ENCODE measurements at places on chromosomes 3 and 15.

- no peak for ATAC-seq
Measured at GRCh38 chr15:43463507-43463906, 29.4 kb downstream of the TP53BP1 start.

GRCh38 chr15:93152360-93152759, 63.3 kb upstream of the RGMA start:
- ATAC-seq = no peak

DNA sequence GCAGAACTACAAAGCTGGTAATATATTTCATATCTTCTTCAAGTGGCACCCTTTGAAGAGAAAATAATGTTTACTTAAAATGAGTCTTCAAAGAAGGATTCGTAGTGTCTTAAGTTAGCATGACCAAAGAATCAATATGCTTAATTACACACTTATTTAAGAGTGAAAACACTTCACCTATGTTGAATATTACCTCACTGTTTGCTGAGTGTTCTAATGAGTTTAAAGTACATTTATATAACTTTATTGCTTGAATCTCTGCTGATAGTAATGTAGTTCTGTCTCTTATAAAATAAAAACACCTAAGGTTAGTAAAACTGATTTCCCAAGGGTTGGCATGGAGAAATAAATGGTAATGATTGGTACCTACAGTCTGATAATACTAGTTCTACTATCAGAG, 143.3 kb upstream of the SLC2A2 start:
- no peak for ATAC-seq

DNA sequence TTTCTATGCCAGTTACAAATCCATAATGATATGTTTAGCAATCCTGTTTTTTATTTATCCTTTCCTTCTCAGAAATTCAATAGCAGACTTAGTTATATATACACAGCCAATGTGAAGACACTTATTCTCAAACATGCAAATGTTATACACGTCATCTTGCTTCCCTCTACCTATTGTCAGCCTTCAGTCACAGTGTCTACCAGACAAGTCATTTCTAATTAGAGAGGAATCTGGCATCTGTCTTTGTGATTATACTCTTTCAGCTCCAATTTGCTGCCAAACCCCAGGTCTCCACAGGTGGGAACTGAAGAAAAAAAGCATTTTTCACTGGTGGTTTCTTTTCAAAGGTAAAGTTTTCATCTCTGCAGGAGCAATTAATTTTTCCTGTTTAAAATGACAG, 793.1 kb downstream of the AGBL1 start:
- no peak for ATAC-seq

DNA sequence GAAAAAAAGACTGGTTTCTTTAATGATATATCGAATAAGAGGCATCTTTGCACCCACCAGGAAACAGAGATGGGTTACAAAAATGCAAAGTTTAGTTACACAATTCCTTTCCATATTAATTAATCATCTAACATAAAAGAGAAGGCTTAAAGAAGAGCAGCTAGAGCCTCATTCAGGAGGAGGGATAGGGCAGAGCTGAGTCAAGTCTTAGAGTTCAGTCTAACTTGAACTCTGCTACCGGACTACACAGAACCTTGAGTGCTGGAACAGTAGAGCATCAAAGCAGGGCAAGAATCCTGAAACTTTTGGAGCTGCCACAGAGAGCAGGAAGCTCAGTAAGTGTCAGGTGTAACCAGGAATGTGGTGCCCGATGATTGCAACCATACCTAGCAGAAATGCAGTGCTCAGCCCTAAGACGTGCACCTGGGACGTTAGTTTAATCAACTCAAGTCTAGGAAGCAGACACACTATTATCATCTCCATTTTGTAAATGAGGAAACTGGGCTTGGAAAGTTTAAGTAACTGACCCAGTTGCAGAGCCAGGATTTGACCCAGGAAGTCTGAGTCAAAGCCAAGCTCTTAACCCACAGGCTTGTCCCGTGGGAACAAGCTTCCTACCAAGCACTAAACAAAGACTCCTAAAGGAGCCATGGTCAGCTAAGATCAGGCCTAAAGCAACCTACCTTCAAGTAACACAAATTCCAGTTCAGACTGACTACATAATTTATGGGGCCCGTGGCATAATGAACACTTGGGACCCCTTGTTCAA, 187.4 kb downstream of the FOXP1 start:
- ATAC-seq = no peak

DNA sequence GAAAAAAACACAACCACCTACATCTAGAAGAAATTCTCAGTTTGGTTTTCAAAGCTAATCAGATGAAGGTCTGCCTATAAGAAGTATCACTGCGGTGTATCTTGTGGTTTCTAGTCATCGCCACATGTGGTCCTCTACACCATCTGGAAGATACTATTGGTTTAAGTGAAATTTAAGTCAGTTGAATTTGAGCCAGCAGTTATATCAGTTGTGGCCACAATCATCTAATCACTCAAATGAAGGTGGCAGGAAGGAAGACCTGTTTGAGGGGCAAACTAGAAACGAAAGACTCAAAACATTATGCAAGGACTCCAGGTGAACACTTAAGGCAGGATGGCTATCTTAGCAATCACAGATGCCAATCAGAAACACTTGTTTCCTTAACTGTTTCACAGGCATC, 48.7 kb downstream of the ETV5 start:
- ATAC-seq = no peak

DNA sequence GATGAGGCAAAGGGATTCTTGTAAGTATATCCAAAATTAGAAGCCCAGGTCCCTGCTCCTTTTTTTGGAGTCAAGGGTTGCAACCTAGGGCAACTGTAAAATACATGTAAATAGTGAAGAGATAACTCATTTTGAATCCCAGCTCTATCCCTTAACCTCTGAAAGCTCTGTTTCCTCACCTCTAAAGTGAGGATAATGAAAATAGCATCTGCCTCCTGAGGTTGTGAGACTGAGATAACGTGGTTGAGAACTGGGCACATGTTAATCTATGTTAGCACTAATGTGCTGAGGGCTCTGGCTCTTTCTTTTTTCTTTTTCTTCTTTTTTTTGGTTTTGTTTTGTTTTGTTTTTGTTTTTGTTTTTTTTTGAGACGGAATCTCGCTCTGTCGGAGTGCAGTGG, 4.8 kb upstream of the NKTR start:
- ATAC-seq = no peak

- ATAC-seq = no peak
Measured at GRCh38 chr3:82416830-82417229, 655.4 kb upstream of the GBE1 start.

GRCh38 chr15:89197503-89197971, 23.8 kb downstream of the RLBP1 start:
- ATAC-seq = no peak

DNA sequence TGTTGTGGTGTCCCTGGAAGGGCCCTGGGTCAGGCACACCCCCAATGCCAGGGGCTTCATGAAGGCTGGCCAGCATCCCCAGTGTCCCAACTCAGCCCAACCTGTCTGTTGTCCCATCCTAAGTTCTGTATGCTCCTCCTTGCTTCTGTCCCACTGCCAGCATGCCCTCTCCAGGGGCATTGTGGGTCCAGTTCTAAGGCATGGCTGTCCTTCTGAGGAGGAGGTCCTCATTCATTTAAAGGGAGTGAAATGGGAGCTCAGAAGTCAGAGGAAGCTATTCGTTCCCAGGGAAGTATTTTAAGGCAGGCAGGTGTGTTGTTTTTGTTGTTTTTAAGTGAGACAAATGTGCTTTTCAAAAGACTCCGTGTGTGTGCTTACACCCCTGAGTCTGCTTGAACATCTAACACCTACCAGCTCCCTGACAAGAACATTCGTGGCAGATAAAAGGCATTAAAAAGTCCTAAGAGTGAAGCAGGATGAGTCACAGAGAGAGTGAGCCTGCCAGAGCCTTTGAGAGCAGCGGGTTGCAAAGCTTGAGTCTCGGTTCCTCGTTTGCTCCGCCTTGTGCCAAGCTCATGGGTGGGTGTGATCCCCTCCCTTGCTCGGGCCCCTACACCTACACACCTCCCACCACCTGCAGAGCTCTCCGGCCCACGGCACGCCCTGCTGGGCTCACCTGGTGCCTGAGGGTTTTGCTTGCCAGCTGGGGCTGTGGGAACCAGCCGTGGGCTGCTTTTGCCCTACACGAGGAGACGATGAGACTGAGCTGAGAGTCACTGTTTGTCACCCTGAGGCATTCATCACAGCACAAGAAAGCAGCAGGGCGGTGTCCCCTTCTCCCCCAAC, 183.4 kb upstream of the TOPAZ1 start:
- peak; percentile 94 for ATAC-seq

DNA sequence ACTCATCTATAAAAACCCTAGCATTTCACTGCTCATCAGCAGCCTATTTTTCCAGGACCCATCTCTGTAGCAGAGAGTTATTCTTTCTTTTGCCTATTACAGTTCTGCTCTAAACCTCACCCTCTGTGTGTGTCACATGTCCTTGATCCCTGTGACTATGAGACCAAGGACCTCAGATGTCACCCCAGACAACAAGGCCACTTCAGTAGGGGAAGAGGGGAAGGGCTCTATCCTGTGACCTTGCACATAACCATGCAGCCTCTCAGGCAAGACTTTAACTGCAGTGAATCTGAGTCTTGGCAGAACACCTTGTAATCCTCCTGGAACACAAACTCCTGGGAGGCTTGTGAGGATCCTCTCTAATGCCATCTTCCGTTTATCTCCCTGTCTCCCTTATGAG, 4.4 kb upstream of the ZNF589 start:
- ATAC-seq = no peak

- peak; percentile 40 for ATAC-seq
Measured at GRCh38 chr15:58932710-58933280, 684 bp downstream of the SLTM start.

DNA sequence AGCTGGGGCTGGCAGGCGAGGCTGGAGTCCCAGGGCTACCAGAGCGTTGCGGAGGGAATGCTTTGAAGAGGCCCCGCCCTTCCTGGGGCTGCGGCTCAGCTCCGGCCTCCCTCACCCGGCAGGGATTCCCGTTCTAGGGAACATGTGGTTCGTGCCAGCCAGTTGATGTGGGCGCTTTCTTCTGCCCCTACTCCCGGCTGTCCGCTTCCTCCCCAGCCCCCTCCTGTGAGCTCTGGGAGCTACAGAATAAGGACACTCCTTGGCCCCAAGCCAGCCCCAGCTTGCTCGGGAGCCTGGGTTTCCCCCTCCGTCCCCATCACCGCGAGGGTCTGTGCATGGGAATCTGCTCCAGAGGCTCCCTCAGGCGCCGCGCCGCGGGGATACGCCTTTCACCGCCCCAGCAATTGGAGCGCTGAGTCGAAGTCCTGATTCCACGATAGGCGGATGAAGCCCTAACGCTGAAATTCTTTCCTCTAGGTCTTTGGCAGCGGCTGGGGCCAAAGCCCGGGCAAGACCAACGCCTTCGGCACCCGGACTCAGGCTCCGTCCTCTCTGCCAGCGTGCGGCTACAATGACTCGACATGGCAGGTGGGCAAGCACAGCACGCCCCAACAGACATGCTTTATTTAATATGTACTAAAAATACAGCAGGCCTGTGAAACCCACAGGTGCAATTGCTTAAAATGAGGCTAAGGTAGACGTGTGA, 69.5 kb downstream of the KLF15 start:
- ATAC-seq = peak; percentile 75

DNA sequence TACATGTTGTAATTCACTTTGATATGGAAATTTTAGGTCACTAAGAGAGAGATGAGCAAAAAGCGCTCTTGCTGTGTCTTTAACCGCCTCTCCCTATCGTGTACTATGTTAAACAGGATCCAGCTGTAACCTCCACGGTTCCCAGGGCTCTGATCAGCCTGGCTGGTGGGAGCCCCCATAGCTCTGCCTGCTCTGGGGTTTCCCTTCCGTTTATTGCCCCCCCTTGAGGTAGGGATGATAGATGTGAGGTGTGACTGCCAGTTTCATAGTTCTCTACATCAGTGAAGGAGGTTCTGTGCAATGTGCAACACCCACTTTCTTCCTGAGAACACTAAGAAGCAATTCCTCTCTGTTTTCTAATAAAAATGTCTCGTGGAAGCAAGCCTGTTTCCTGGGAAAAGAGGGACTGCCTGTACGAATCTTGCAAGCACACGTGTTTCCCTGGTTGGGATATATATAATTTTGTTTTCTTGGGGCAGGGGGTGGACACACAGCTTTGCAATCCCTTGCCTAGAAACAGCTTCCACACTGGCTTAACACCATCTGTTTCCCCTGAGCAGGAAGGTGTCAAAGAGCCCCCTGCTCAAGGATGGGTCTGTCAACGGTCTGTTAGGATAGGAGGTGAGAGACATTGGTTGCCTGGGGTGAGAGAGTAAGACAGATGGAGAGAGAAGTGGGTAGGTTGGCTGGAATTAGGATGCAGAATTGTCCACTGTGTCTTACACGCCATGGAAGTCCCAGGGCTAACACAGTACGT, 23.8 kb downstream of the CORO2B start:
- no peak for ATAC-seq

DNA sequence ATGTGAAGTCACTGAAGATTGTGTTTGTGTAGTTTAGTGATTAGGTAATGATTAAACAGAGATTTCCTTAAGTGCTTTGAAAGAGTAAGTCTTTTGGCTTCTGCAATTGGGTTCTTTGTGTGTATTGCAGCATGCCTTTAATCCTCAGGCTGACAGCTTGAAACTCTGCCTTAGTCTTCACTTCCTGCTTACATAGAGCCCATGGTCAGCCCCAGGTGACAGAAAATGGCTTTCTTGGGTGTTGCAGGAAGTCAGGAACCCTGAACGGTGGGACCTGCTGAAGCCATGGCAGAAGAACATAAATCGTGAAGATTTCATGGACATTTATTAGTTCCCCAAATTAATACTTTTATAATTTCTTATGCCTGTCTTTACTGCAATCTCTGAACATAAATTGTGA, 61.3 kb downstream of the KBTBD8 start:
- ATAC-seq = no peak

DNA sequence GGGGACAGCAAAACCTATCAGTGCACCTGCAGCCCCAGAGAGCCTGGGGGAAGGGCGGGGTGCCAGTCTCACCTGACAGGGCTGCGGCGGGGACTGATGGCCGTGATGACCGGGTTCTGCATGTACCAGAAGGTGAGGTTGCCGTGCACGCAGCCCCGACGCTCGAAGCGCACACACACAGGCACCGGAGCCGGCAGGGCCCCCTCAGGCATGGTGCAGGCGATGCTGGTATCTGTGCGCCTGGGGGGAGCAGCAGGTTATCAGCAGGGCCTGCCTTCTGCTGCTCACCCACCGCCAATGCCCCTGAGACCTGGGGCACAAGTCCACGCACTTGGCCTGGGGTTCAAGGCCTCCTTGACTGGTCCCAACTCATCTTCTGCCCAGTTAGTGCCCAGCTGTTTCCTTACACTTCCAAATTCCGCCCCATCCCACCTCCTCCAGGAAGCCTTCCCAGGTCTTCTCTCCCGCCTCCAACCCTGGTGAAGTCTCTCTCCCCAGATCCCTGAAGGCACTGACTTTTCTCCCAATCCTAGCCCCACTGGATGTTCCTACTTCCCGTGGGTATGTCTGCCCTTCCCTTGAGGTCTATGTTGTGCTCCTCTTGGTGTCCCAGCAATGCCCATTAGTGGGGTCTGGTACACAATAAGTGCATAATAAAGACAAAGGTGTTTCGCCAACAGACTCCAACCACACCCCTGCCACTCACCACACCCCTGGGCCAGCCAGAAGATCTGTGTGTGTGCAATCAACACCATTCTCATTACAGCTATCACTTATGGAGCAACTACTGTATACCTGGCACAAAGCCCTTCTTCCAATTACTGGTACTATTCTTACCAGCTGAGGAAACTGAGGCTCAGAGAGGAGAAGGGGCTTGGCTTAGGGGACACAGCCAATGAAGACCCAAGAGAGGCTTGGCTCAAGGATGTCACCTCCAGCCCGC, 28.9 kb downstream of the H1-8 start:
- no peak for ATAC-seq

All from SK-N-SH treated with all-trans-retinoic acid at 6 μM for 48 hours (cell line).